ENCODE measurements at places on chromosomes 7 and 10.
A peak's percentile ranks its signal among the peaks of the same experiment; 100 is the strongest.

GRCh38 chr7:27453702-27454405 lies 208.8 kb downstream of the HIBADH start:
- no peak for DNase-seq

- no peak for DNase-seq
Observed at GRCh38 chr10:132109341-132110110, 43.8 kb downstream of the JAKMIP3 start.

DNA sequence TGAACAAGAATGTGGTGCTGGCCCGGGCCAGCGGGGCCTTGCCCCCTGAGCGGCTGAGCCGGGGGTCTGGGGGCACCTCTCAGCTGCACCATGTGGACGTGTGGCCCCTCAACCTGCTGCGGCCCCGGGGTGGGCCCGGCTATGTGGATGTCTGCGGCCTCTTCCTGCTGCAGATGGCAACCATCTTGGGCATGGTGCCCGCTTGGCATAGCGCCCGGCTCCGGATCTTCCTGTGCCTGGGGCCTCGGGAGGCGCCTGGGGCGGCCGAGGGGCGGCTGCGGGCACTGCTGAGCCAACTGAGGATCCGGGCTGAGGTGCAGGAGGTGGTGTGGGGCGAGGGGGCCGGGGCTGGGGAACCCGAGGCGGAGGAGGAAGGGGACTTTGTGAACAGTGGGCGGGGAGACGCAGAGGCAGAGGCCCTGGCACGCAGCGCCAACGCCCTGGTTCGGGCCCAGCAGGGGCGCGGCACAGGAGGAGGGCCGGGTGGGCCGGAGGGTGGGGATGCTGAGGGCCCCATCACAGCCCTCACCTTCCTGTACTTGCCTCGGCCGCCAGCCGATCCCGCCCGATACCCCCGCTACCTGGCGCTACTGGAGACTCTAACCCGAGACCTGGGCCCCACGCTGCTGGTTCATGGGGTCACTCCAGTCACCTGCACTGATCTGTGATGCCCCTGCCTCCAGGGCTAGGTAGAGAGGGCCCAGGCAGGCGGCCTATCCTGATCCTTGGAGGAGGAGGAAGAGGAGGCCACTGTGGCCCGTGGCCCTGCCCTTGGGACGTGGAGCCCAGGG lies 1.1 kb upstream of the TRIP6 start:
- DNase-seq = peak; percentile 86

- no peak for DNase-seq
Observed at GRCh38 chr7:122845286-122845685, 41.0 kb downstream of the CADPS2 start.

GRCh38 chr7:90982228-90982627 lies 282.0 kb upstream of the FZD1 start:
- no peak for DNase-seq

GRCh38 chr10:11444155-11444530 lies 167.3 kb downstream of the USP6NL start:
- DNase-seq = no peak

GRCh38 chr7:75536491-75536890 lies 44.4 kb downstream of the SPDYE5 start:
- DNase-seq = no peak

GRCh38 chr7:156152390-156152789 lies 340.1 kb upstream of the SHH start:
- DNase-seq = no peak

All from hematopoietic multipotent progenitor cell treated with erythropoietin and hydrocortisone succinate and interleukin-3 and kit ligand, for 8 days (in vitro differentiated cells).